AG10803 (cell line): ENCODE measurements at places on chromosomes 3 and 15.

DNA sequence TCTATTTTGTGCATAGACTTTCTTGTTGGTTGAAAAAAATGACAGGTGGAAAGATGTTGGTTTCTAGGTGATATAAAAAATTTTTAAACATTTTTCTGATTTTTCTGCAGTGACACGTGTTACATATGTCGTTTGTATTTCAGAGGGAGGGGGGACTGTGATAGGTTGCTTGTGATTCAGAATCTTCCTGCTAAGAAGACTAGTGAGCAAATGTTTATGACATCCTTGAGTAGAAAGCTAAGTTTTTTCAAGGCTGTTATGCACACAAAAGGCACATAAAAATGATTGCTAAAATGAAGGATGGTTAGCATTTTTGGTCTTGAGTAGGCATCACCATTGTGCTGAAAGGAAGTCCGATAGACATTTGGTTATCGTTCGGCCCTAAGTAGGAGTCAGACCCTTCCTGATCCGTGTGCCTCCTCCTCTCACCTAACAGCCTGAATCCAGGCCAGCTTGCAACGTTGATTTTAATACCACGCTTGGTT is 1.5 kb downstream of the ZNF639 start:
- peak; percentile 37 for DNase-seq

GRCh38 chr3:137669519-137670060 is 94.5 kb upstream of the SOX14 start:
- no peak for DNase-seq

DNA sequence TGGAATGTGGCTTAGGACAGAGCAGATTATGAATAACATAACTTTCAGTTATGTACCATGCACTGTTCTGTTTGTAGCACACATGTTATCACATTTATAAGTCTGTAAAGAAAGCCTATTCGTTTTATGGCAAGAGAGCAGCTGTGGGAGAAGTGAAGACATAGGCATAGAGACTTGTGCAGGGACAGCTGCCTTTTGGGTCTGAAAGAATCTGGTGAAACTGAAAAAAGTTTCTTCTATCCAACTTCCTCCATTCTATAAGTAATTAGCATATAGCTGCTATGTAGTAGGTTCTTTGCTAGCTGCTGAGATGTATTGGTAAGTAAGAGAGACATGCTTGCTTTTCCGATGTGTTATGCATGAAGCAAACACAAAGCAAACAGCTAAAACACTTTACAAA is 1095.4 kb upstream of the CADM2 start:
- DNase-seq = no peak

DNA sequence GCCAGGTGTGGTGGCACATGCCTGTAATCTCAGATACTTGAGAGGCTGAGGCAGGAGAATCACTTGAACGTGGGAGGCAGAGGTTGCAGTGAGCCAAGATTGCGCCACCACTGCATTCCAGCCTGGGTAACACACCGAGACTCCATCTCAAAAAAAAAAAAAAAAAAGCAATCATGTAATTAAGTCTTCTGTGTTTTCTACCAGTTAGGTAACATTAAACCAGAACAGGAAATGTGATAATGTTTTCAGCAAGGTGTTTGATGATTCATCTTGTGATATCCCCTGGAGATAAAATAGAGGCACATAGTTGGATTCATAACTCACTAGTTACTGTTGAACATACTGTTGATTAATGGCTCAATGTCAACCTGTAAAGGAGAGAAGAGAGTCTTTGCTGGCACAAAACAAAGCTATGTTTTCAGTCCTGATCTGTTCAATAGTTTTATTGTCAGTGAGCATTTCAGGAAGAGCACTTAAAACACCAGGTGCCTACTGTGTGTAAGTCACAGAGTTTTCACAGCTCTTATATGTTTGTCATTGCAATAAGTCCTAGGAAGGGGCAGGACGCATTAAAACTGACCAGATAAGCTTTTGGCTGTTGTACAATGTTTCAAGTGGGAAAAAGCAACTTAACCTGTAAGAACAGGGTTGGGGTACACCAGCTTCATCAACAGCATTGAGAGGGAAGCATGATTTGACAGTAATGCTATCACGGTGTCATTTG is 19.5 kb downstream of the DNAJB11 start:
- DNase-seq = peak; percentile 34

GRCh38 chr3:44885618-44886017 is 11.2 kb downstream of the TGM4 start:
- DNase-seq = peak; percentile 88

- no peak for DNase-seq
Observed at GRCh38 chr3:43762451-43762850, 71.7 kb downstream of the ABHD5 start.

DNA sequence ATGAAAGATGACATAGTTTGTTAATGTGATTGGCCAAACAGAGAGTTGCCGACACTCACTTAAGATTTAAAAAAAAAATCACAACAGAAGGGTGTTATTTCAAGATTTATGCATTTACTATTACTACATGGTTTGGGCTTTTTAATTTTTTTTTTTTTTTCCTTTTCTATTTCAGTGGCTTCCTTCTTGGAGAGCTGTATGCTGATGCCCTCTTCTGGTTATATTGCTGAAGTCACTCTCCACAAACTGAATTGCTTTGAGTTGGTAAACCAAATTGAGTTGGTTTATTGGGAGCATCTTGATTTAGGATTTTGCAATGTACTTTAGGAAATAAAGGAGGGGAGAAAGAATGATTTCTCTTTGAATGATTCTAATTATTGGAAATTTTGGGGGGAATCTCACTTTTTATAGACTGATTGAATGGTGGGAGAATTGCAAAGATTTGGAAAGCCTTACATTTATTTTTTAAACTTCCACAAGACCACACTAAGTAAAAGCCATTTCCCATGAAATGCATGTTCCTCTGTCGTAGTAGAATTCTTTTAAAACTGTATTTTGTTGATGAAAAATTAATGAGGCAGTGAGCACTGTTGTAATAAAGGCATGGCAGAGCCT is 186.6 kb upstream of the FEZF2 start:
- peak; percentile 59 for DNase-seq

GRCh38 chr3:194262925-194263305 is 88.2 kb downstream of the CPN2 start:
- no peak for DNase-seq
